ENCODE measurements at places on chromosomes 3 and 15. TPM values are rescaled to one million over a fixed set of nuclear protein-coding genes. Genes with fewer than 3 reads are reported as not detected.

The LSAMP gene
- not detected for total RNA-seq

The GOLGA6A gene
- 0.32 TPM for total RNA-seq

The TGM4 gene
- not detected for total RNA-seq

The RAB27A gene
- 20.5 TPM for total RNA-seq

- no peak overlapping the region for H3K4me3 ChIP-seq
- H3K27ac ChIP-seq: no peak overlapping the region
- DNase-seq: no peak
- H3K36me3 ChIP-seq: peaks cover 79% of the 10 kb centered on the region
- no peaks in the 10 kb centered on the region for H3K4me1 ChIP-seq
These were observed 25.1 kb downstream of the NBEAL2 start for GRCh38 chr3:47004369-47005211.

DNA sequence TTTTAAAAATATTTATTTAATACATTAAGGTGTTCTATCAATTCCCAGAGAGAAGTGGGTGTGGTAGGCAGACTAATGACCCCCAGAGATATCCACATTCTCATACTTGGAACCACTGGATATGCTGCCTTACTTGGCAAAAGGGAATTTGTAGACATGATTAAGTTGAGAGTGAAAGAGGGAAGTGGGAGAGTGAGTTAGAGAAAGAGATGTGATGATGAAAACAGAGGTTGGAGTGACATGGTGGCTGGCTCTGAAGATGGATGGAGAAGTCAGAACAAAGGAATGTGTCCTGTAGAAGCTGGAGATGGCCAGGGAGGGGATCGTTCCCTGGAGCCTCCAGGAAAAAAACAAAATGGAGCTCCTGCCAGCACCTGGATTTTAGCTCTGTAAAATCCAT is 32.0 kb downstream of the TNFAIP8L3 start:
- H3K4me3 ChIP-seq: no peak overlapping the region
- H3K4me1 ChIP-seq: no peaks in the 10 kb centered on the region
- no peaks in the 10 kb centered on the region for H3K27me3 ChIP-seq

DNA sequence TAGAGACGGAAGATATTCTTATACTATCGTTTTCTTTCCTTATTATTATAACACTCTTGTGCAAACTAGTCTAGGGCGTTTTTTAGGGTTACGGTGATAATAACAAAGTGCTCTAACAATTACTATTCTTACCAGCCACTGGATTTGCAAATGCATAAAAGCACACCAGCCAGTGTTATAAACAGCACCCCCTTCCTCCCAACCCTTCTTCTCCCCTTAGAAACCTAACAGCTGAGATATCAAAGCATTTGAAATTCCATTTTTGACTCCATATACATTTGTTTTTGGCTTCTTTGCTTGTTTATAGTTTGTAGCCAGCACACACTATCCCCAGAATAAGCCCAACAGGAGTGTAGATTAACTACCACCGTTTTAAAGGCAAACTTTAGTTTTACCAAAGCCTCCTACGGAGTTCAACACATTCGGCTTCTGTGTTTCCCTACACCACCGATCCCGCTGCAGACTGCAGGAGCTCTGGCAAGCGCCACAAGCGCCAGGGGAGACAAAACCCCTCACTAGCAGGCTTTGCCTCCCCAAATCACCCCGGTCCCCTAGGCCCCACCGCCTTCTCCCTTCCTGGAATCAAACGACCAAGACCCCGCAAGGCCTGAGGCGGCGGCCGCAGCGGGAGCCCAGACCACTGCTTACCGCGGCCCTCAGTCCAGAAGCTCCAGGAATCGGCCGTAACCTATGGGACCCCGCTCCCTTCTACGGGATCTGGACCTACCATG is 461 bp downstream of the COPB2 start:
- peak overlapping the region; percentile 91 for H3K4me3 ChIP-seq
- peak overlapping the region; percentile 93 for H3K27ac ChIP-seq
- no peaks in the 10 kb centered on the region for H3K27me3 ChIP-seq

DNA sequence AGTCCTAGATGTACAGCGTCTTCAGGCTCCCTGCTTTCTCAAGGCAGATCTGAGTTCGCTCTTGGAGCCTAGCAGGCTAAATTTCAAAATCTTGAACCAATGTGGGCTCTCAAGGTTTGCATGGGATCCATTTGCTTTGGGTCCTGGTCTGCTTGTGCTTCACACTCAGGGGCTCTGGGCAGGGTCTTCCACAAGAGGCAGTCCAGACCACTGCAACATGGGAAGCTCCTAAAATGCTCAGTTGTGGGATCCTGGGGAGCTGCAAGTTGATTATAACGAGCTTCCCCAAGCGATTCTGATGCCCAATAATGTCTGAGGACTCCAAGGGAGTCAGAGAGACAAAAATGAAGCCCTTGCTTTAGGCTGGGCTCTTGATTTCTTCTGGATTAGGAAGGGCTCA is 6.7 kb downstream of the NUTM1 start:
- no peak for DNase-seq
- no peaks in the 10 kb centered on the region for H3K27me3 ChIP-seq
- no peak overlapping the region for H3K27ac ChIP-seq
- H3K4me3 ChIP-seq: no peak overlapping the region
- H3K4me1 ChIP-seq: no peaks in the 10 kb centered on the region
- no peaks in the 10 kb centered on the region for H3K36me3 ChIP-seq

DNA sequence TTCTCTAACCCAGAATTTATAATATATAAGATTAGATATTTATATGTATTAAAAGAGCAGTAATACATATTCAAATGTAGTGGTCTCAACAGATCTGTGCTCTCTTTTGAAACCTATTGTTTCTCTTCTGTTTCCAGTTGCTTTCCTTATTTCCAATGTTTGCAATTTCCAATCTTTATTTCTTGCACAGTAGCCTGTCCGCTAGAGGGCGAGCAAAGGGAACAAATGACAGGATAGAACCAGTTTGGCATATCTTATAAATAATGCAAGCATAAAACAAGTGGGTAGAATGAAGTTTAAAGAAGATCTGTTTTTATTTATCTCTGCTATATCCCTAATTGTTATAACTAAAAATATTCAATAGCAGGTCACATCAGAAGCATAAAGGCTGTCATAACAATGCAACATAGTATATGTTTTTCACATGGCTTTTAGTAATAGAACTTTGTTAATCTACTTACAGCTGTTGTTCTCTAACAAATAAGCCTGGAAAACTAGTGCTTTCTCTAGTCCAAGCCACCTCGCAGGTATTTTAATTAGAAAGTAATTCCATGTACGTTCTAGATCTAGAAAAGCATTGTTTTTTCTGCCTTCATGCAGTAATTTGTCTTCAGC is 15.1 kb upstream of the TCAIM start:
- no peak overlapping the region for H3K4me3 ChIP-seq
- no peaks in the 10 kb centered on the region for H3K4me1 ChIP-seq
- no peaks in the 10 kb centered on the region for H3K36me3 ChIP-seq
- peak; percentile 34 for DNase-seq

DNA sequence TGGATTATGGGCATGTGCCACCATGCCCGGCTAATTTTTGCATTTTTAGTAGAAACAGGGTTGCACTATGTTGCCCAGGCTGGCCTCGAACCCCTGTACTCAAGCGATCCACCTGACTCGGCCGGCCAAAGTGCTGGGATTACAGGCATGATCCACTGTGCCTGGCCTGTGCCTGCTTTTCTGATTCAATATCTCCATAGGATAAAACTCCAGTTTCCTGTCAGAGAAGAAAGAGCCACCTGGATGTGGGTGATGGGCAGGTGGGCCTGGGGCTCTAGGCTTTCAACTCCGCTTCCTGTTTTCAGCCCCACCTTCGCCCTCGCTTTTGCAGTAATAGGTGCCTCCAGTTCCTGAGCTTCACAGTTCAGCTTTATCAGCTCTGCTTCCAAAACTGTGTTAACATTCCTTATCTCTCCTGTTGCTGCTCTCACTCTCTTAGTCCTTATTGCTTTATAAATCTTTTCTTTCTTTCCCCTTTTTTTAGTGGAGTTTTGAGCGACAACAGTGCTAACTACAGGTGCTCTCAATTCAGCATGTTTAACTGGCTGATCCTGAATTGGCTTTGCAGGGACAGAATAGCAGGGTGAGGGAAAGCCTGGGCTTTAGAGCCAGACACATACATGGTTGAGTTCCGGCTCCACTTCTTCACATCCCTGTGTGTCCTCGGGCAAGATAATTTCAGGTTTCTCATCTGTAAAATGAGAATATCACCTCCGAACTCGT is 21.1 kb upstream of the PDE8A start:
- no peak overlapping the region for H3K27ac ChIP-seq
- no peaks in the 10 kb centered on the region for H3K36me3 ChIP-seq
- no peaks in the 10 kb centered on the region for H3K4me1 ChIP-seq
- H3K27me3 ChIP-seq: no peaks in the 10 kb centered on the region

DNA sequence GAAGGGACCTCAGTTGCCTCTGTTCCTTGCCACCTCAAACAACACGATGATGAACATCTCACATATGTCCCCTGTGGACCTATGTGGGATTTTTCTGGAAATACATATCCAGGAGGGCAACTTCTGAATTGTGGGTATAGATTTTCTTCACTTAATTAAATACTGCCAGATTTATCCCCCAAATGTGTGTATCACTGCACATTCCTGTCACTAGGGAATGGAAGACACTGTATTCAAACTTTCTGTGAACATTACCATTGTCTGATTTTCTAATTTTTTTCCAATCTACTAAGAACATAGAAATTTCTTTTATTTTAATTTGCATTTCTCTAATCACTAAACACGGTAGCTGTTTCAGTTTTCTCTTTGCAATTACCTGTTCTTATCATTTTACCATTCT is 102.0 kb upstream of the MRPS22 start:
- no peak overlapping the region for H3K4me3 ChIP-seq
- no peak overlapping the region for H3K27ac ChIP-seq
- H3K27me3 ChIP-seq: no peaks in the 10 kb centered on the region
- no peaks in the 10 kb centered on the region for H3K4me1 ChIP-seq
- H3K36me3 ChIP-seq: no peaks in the 10 kb centered on the region

GRCh38 chr3:190038050-190038933 is 82.4 kb downstream of the P3H2 start:
- no peaks in the 10 kb centered on the region for H3K36me3 ChIP-seq
- H3K4me3 ChIP-seq: no peak overlapping the region
- H3K27ac ChIP-seq: no peak overlapping the region

- no peak overlapping the region for H3K4me3 ChIP-seq
- no peak overlapping the region for H3K27ac ChIP-seq
- H3K4me1 ChIP-seq: no peaks in the 10 kb centered on the region
- no peak for DNase-seq
These were observed 246.4 kb upstream of the TPRG1 start for GRCh38 chr3:188925376-188925775.

DNA sequence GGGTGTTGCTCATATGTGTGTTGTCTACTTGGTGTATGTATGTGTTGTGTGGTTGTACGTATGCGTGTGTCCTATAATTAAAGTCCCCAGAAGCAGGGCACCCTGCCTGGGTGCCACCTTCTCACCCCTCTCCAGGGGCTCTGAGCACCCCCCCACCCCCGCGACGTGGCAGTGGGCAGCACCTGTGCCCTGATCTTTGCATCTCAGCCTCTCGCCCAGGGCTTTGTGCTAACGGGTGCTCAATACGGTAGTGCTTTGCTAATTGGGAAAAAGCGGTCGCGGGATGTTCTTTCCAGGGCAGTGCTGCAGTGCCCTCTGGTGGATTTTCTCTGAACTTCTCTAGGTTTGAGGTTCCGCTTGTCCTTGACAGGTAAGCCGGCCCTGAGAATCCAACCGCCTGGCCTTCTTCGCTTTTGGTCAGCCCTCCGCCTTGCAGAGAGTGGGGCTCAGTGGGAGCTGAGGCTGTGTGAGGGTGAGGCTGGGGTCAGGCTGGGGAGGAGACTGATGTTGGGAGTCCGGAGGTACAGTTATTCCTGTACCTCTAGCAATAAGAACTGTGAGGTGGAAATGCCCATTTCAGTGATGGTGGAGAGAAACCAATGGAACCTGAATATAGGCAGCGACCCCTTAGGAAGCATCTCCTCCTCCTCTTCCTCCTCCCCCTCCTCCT is 17.6 kb upstream of the EPHB3 start:
- no peak overlapping the region for H3K27ac ChIP-seq
- H3K27me3 ChIP-seq: no peaks in the 10 kb centered on the region
- H3K4me1 ChIP-seq: no peaks in the 10 kb centered on the region
- H3K36me3 ChIP-seq: no peaks in the 10 kb centered on the region

DNA sequence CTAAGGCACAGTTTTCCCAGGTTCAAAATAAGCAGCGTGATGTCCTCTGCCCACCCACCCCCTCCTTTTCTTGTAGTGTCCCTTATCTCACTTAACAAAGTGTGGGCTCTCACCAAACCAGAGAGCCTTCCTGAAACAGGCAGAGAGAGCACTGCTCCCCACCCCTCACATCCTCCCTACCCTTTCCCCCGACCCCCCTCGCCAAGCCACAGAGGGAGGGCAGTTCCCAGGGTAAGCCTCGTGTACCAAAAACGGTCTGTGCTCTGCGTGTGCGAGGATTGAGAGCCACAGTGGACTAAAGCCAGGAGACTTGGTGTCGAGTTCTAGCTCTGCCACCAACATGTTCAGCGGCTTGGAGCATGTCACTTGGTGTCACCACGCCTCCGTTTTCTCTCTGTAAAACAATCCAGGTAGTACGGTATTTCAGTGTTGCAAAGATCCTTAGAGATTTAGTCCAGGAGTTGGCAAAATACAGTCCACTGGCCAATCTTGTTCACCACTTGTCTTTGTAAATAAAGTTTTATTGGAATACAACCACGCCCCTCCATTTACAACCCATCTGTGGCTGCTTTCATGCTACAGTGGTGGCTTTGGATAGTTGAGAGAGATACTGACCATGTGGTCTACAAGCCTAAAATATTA is 249.9 kb downstream of the OPA1 start:
- no peak overlapping the region for H3K27ac ChIP-seq
- DNase-seq: no peak
- no peaks in the 10 kb centered on the region for H3K36me3 ChIP-seq

DNA sequence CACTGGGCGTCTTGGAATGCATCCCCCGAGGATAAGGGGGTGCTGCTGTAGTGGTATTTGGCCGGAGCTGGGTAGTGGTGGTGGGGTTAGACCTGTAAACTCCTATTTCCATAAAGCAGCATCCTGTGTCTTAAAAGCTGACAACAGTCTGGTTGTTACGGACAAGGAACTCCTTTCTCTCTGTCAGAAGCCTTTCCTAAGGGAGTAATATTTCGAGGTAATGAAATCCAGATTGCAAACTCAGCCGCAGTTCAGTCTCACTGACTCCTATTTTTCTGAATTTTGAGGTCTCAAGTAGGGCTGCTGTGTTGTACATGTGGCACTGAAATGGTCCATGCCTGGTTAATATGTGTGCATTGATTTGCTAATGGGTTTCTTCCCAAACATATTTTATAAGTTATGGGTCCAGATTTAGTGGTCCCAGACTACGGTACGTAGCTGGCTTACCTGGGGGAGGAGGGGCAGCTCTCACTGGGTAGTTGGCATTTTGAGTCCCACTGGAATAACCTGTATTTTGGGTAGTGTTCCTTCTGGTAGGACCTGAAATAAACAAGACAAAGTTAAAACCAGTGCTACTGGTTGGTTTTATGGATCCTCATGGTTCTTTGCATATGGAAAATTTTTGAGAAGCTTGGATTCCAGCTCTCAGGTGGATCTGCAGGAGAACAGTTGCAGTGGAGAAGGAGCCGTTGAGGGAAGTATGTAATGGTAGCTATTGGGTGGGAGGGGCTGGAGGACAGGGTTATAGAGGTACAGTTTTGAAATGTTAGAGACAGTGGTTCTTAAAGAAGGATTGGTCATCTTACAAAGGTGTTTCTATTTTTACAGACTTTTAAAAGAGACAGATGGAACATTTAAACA is 48.6 kb upstream of the LDHAL6B start:
- H3K36me3 ChIP-seq: no peaks in the 10 kb centered on the region
- no peak overlapping the region for H3K4me3 ChIP-seq
- no peak for DNase-seq
- H3K4me1 ChIP-seq: no peaks in the 10 kb centered on the region

All from naive thymus-derived CD4-positive, alpha-beta T cell (primary cell).